ENCODE measurements at places on chromosomes 12 and 14.

DNA sequence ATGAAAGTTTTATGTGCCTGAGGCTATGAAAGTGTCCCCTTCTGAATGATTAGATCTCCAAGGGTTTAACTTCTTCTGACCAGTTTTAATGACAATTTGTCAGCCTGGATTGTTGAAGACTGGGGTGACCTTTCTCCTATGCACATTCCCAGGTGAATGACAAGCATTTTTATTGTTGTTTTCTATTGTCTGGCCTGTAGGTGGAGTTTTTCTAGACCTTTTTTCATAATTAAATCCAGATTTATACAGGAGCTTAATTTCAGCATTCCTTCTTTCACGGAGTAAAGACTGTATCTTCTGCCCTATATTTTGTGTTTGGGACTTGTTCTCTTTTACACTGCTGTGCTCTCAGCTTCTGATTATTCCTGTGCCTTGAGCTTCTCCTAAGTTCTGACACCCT lies 125.0 kb upstream of the FAR2 start:
- no peak for DNase-seq

DNA sequence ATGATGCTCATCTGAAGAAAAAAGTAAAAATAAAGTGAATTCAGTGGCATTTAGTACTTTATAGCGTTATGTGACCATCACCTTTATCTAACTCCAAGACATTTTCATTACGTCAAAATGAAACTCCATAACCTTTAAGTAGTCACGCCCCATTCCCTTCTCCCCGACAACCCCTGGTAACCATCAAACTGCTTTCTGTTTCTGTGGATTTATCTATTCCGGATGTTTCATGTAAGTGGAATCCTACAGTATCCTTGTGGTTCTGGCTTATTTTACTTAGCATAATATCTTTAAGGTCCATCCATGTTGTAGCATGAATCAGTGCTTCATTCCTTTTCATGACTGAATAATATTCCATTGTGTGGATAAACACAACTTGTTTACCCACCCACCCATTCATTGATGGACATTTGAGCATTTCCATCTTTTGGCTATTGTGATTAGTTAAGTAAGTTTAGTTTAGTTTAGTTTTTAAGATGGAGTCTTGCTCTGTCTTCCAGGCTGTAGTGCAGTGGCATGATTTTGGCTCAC lies 18.5 kb upstream of the MAP1LC3B2 start:
- no peak for DNase-seq

GRCh38 chr14:50542941-50543418 lies 10.6 kb upstream of the MAP4K5 start:
- DNase-seq, result no peak

- no peak for DNase-seq
Observed at GRCh38 chr12:121514184-121514742, 66.6 kb downstream of the KDM2B start.

DNA sequence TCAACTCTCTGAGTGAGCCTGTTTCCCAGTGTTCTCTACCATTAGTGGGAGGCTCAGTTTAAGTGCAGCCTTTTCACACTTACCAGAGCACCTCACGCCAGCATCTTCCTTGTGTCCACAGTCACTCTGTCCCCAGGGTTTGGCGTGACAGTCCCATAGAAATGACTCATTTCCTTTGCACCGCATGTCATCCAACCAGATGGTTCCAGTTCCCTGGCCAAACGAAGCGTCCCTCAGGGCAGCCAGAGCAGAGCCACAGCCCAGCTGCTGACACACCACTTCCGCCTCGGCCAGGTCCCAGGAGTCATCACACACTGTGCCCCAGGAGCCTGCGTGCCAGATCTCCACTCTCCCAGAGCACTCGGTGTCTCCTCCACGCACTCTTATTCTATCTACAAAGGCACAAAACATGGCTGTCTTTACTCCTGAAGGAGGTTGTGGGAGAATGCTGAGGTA lies 65.4 kb downstream of the ACSM4 start:
- no peak for DNase-seq

DNA sequence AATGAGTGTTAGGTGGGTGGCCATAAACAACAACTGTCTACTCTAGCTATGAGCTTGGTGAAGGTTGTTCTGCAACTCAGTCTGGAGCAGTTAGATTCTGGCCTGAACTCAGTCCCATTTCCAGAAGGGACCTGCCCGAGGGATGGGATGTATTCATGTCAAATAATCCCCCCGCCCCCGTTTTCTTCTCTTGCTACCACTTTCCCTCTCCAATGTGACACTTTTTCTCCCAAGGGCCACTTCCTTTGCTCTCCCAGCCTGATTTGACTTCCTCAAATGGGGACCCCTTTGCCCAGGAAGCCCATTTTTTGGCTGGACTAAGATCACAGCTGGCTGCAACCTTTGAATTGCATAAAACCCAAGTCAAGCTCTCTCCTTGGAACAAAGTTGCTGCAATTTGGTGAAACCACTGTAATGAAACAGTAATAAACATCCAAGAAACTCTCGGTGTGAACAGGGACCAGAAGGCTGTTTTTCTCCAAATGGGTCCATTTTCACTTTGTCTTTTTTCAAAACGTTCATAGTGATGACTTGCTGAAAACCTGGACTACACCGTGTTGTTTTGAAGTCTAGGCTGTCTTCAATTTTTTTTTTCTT lies 137.2 kb upstream of the GSC start:
- DNase-seq, result no peak

- DNase-seq, result no peak
Observed at GRCh38 chr12:94488463-94488862, 28.8 kb upstream of the CEP83 start.

DNA sequence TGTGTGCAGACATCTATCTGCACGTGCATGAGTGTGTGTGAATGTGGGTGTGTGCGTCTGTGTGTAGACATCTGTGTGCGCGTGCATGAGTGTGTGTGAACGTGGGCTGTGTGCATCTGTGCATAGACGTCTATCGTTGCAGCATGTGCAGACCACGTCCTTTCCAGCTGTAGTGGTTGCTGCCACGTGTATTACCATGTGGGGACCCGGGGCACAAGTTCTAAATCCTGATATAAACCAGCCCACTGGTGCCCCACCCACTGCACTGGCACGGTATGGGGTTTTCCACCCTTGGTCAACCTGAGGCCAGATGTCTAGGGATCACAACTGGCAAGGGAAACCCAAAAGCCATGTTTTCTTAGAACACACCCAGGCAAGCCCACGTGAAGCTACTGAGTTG lies 197.0 kb downstream of the ANO2 start:
- DNase-seq, result no peak

DNA sequence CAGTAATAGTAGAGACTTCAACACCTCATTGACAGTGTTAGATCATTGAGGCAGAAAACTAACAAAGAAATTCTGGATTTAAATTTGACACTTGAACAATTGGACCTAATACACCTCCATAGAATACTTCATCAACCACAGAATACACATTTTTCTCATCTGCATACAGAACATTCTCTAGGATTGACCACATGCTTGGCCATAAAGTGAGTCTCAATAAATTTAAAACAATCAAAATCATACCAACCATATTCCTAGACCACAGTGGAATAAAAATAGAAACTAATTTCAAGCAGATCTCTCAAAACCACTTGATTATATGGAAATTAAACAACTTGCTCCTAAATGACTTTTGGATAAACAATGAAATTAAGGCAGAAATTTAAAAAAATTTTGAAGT lies 82.3 kb downstream of the SLC38A4 start:
- no peak for DNase-seq

- DNase-seq, result no peak
Observed at GRCh38 chr12:7434670-7435069, 9.3 kb downstream of the CD163L1 start.

- no peak for DNase-seq
Observed at GRCh38 chr14:71654810-71655209, 277.4 kb upstream of the RGS6 start.

- no peak for DNase-seq
Observed at GRCh38 chr12:10919809-10920208, 9.2 kb upstream of the PRH2 start.

- no peak for DNase-seq
Observed at GRCh38 chr12:92248977-92249376, 103.3 kb upstream of the BTG1 start.

- no peak for DNase-seq
Observed at GRCh38 chr12:82708061-82708879, 21.6 kb downstream of the TMTC2 start.

DNA sequence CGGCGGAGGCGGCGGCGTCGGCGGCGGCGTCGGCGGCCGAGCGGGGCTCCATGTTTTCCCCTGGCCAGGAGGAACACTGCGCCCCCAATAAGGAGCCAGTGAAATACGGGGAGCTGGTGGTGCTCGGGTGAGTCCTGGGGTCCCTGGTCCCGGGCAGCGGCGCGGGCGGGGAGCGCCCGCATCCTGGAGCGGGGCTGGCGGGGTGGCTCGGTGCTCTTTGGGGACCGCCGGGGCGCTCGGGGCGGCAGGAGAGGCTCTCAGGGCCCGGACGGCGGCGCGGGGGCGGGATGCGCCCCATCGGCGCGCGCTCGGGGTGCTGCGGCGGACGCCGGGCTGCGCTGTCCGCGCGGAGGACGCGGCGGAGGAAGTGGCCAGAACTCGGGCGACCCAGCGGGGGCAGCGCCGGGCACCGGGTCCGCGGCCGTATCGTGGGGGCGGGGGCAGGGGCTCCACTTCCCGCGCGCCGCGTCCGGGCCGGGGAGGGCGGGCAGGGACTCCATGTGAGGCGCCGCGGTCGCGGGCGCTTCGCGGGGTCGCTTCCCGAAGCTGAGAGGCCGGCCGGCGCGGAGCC lies 485 bp downstream of the PELI2 start:
- DNase-seq, result no peak

Data from skeletal muscle cell (primary cell).